Activated CD4-positive, alpha-beta T cell treated with anti-CD3 and anti-CD28 coated beads, Interleukin-2, amount 50 U/mL, for 24 hours (primary cell): ENCODE measurements at places on chromosomes 5 and 9.

- no peak for DNase-seq
These were observed 558 bp downstream of the GRPEL2 start for GRCh38 chr5:149345892-149346222.

DNA sequence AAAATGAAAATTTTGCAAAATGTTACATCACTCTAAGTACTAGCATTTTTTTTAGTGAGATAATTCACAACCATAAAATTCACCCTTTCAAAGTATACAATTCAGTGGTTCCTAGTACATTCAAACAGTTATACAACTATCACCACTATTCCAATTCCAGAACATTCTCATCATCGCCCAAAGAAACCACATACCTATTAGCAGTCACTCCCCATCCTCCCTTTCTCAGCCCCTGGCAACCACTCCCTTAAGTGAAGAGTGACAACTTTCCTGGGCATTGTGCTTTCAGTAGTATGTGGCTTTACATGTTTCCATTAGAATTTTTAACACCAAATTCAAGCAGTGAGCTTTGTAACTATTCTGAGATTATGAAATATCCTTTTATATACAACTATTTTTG, 81.4 kb downstream of the RASEF start:
- no peak for DNase-seq

GRCh38 chr5:55994495-55994997, at the start of gene IL6ST:
TSS of gene IL6ST (minus strand) at chr5:55994963. CDS start at chr5:55976278, 18,685 bp downstream.
- DNase-seq, result peak; percentile 23

DNA sequence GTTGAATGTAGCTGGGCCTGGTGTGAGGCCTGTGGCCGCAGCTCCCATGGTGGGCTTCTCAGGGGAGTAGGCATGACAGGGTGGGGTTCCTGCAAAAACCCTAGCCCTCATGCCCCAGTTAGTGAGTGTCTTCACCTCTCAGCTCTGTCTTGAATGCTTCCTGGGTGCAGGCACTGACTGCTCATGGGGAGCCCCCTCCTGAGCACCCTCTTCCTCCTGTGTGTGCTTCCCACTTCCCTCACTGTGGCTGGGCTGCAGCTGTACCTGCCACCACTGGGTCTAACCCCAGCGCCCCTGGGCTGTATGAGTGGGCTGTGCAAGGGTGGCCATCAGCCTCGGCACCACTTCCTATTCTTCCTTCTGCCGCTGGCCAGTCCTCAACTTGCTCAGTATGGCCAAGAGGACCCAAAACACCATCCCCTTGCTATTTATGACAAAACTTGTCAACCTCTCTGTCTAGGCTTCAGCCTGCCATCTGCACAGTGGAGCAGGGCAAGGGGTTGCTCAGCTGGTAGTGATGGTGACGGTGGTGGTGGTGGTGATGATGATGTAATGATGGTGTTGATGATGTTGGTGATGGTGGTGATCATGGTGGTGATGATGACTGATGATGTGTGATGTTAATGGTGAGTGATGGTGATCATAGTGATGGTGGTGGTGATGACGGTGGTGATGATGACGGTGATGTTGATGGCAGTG, 67.5 kb downstream of the RXRA start:
- DNase-seq, result no peak

DNA sequence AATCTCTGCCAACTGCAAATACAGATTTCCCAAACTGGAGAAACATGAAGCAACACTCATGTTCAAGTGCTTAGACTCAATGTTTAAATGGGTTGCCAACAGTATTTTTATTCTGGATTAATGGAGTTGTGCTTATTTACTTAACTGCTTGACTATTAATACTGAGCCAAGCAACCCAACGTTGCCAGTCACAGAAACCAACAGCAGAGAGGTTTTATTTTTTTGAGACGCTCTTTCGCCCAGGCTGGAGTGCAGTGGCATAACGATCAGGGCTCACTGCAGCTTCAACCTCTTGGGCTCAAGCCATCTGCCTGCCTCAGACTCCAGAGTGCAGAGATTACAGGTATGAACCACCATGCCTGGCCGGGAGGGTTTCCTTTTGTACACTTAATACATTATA, 8.5 kb upstream of the TMEM268 start:
- no peak for DNase-seq

- no peak for DNase-seq
These were observed 290.8 kb downstream of the YTHDC2 start for GRCh38 chr5:113804264-113804663.

- DNase-seq, result no peak
These were observed 794.0 kb upstream of the COX7C start for GRCh38 chr5:85823462-85824426.

- no peak for DNase-seq
These were observed 192.3 kb downstream of the CACNA1B start for GRCh38 chr9:138069731-138070456.

GRCh38 chr9:79524266-79524665, 47.5 kb upstream of the TLE4 start:
- no peak for DNase-seq

- no peak for DNase-seq
These were observed 128.0 kb upstream of the ABCA1 start for GRCh38 chr9:105055917-105056316.

DNA sequence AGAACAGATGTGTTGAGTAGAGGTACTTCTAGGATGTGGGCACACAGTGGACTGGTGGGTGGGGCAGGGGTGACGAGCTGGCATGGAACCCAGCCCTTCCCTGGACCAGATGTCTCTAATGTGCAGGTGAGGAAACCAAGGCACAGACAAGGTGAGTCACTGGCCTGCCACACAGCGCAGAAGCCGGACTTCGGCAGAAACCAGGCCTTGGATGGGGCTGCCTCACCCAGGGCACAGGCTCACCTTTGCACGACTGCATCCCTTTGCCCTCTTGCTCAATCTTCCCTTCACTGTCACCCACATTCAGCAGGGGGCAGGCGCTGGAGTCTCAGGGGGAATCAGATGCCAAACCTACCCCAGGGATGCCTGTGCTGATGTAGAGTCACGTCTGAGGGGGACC, 65.4 kb upstream of the LMX1B start:
- DNase-seq, result no peak

- no peak for DNase-seq
These were observed 89.3 kb upstream of the DMRT1 start for GRCh38 chr9:752201-752600.

DNA sequence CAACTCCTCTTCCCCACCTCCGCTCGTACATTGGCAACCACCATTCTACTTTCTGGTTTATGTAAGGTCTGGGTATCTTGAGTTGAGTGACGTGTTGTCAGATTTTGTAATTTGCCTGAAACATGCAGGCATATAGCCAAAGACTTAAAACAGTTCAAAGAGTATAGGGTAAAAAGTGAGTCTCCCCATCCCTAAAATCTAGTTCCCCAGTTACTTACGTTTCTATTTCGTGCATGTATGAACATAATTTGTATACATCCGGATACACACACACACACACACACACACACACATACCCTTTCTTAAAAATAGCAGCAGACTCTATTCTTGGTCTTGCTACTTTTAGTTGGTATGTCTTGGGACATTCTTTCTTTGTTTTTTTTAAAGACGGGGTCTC, 915 bp downstream of the HSDL2 start:
- DNase-seq, result no peak

- no peak for DNase-seq
These were observed 1.7 kb downstream of the POLR3G start for GRCh38 chr5:90476391-90476790.

DNA sequence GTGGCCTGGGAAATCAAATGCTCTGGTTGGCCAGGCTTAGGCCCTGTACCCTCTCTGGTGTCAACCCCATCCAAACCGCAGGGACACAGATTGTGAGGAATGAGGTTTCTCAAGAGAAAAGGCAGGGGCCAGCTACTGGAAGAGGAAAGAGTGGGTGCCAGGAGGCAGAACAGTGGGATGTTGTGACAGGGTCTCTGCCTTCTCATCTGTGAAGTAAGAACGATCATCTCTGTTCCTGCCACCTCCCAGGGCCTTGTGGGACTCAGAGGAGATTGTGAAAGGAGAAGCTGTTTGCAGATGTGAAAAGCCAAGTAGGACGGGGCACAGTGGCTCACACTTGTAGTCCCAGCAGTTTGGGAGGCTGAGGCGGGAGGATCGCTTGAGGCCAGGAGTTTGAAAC, 22.8 kb upstream of the RPL26L1 start:
- no peak for DNase-seq

DNA sequence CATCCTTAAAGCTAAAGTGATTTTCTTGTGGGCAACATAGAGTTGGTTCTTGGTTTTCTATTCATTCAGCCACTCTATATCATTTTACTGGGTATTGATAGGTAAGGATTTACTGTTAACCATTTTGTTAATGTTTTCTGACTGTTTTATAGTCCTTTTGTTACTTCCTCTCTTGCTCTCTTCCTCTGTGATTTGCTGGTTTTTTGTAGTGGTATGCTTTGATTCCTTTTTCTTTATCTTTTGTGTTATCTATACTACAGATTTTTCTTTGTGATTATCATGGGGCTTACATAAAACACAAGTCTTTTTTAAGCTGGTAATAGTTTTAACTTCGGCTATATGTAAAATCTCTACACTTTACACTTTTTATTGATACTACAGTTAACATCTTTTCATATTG, 43.3 kb downstream of the CREBRF start:
- DNase-seq, result no peak

DNA sequence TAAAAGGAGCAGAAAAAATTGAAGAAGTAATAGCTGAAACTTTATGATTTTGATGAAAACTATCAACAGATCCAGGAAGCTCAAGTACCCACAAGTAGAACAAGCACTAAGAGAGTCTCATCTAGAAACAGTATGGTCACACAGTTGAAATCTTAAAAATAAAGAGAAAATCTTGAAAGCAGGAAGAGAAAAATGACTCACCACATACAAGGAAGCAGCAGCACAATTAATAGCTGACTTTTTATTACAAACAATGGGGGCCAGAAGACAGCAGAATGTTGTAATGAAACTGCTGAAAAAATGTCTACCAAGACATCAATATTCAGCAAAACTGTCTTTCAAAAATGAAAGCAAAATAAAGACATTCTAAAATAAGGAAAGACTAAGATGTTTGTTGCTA, 1108.3 kb upstream of the DMAC1 start:
- DNase-seq, result no peak

DNA sequence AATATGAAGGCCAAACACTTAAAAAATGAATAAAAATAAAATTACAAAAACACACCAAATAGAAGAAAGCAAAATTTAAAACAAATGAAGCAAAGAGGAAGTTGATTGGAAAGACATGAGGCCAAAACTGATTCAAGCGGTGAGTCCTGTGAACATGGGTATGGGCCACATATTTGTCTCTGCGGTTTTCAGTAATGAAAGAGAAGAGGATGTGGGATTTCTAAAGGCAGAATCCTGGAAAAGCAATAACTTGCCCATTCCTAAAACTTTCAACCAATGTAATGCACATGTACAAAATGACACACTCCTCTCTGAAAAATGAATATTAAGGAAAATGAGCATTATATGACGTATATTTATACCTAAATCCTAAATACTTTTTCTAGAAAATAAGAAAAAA, 263.7 kb downstream of the SEMA5A start:
- no peak for DNase-seq

- DNase-seq, result no peak
These were observed at the start of gene HAND1 for GRCh38 chr5:154478224-154478565. TSS of gene HAND1 (minus strand) at chr5:154478227. CDS start at chr5:154478008, 219 bp downstream.

DNA sequence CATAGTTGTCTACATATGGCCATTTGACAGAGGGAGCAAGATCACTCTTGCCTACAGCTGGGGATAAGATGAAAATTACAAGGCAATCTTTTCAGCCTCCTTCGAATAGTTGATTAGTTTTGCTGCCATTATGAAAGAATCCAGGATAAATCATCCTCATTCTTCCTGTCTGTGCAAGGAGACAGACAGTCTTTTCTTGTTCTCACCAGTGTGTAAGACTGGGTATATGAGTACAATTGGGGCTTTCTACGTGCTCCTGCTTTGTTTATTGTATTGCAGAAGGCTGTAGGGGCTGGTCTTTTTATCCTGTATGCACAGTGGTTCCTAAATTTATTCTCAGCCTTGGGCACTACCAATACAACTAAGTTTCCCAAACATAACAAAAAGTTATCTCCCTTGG, 76.8 kb downstream of the SPEF2 start:
- no peak for DNase-seq

DNA sequence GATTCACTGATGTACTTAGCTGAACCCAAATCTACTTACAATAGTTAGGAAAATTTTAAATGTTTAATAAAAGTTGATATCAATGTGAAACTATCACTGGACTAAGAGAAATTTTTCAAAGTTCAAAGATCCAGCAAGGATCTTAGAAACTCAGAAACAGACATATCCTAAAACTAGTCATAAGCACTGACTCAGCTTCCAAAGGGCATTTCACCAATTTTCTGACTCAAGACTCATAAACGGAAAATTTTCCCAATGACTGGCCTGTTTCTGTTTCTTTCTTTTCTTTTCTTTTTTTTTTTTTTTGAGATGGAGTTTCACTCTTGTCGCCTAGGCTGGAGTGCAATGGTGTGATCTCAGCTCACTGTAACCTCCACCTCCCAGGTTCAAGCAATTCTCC, 66.6 kb downstream of the CDC14B start:
- no peak for DNase-seq

DNA sequence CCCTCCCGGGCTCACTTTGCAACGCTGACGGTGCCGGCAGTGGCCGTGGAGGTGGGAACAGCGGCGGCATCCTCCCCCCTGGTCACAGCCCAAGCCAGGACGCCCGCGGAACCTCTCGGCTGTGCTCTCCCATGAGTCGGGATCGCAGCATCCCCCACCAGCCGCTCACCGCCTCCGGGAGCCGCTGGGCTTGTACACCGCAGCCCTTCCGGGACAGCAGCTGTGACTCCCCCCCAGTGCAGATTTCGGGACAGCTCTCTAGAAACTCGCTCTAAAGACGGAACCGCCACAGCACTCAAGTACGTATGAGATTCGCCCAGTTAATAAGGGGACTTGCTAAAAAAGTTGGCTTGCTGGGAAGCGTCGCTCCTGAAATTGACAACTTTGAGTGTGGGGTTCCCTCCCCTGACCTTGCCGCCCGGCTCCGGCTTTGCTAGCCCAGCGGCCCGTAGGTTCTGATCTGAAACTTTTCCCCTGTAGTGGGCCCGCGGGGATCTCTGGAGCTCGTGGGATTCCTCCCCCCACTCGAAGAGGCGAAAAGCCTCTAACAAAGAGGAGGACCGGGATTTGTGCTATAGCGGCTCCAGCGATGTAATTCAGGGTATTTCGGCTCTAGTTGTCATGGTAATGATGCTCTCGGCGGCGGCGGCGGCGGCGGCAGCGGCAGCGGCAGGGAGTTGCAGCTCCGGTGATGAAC, 572 bp downstream of the NR4A3 start:
- no peak for DNase-seq

GRCh38 chr5:122999947-123000563, 36.5 kb downstream of the PPIC start:
- no peak for DNase-seq

GRCh38 chr5:14356305-14356704, 213.2 kb downstream of the TRIO start:
- no peak for DNase-seq

- no peak for DNase-seq
These were observed 345.7 kb downstream of the DRD1 start for GRCh38 chr5:175098301-175098700.

- DNase-seq, result no peak
These were observed 394.0 kb upstream of the KLF4 start for GRCh38 chr9:107883496-107884124.
